Stimulated activated CD4-positive, alpha-beta T cell treated with anti-CD3 and anti-CD28 coated beads, Interleukin-12 subunit alpha, Interleukin-12 subunit beta, amount 100 ng/mL, for 4 hours (primary cell): ENCODE measurements at places on chromosomes 6 and 20.

GRCh38 chr6:93468291-93468690, 48.9 kb upstream of the EPHA7 start:
- DNase-seq = no peak

GRCh38 chr6:12586721-12587480, 129.7 kb upstream of the PHACTR1 start:
- DNase-seq = no peak

DNA sequence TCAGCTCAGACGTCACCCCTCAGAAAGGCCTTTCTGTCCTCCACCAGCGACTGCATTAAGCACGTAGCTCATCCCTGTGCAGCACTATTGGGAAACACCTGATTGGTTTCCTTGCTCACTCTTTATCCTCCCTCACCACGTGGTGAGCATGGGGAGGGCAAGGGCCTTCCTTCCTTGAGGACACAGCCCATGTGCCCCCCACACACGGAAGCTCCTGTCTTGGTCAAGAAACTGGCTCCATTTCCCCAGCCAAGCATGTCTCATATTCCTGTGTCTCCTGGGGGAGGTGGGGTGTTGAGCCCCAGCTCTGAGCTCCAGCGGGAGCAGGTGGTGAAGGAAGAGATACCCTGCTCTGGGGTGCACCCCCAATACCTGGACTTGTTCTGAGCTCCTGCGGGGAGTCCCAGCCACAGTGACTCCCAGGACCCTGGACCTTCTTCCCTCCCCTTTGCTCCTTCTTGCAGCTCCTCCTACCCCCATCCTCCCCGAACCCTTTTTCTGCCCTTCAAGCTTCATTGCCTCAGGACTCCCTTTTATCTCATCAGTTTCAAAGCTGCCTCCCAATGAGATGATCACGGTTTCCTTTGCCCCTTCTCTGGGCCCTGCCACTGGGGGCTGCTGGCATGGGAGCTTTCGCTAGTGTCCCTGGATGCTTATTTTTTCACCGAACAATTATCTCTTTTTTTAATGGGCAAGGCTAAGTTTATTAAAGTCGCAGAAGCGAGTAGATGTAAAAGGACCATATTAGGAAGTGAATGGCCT, 230.1 kb downstream of the TFAP2C start:
- DNase-seq = no peak

GRCh38 chr6:112225691-112226090, 28.7 kb downstream of the LAMA4 start:
- DNase-seq = no peak
